Right atrium auricular region (tissue), 2 donors: ENCODE measurements at places on chromosomes 2 and 18. TPM values are rescaled to one million over a fixed set of nuclear protein-coding genes. Genes with fewer than 3 reads are reported as not detected.

Gene GCG
- not detected for total RNA-seq

GRCh38 chr2:226953826-226954225 lies 118.0 kb downstream of the RHBDD1 start:
- DNase-seq, result no peak
- no peaks in the 10 kb centered on the region for H3K36me3 ChIP-seq
- no peaks in the 10 kb centered on the region for H3K4me1 ChIP-seq
- no peaks in the 10 kb centered on the region for H3K27me3 ChIP-seq

- H3K4me3 ChIP-seq, result no peak overlapping the region
- no peak overlapping the region for H3K27ac ChIP-seq
- no peaks in the 10 kb centered on the region for H3K27me3 ChIP-seq
- no peak for DNase-seq
- H3K36me3 ChIP-seq, result no peaks in the 10 kb centered on the region
These were observed 88.3 kb upstream of the TFPI start for GRCh38 chr2:187642498-187642897.

DNA sequence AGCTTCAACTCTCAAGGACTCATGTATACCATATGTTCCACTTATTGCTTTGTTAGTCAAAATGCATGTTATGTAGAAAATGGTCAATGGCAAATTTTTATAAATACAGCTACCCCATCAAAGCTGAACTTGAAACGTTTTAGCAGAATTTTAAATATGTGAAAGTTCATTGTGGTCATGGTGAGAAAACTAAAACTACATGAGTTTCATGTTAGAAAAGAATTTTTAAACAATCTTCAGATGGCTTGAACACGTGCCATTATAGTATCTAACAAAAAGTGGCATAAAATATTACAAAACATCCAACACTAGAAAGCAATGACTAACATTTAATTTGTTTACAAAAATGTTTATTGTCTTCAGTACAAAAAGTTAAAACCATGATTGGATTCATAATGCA lies 246.0 kb upstream of the KCNJ3 start:
- H3K27ac ChIP-seq, result no peak overlapping the region
- H3K4me3 ChIP-seq, result no peak overlapping the region
- no peak for DNase-seq
- no peaks in the 10 kb centered on the region for H3K4me1 ChIP-seq
- no peaks in the 10 kb centered on the region for H3K36me3 ChIP-seq
